ENCODE measurements at places on chromosomes 4 and X. TPM values are rescaled to one million over a fixed set of nuclear protein-coding genes. Genes with fewer than 3 reads are reported as not detected.
A peak's percentile ranks its signal among the peaks of the same experiment; 100 is the strongest.

- DNase-seq: no peak
Observed at GRCh38 chr4:143642611-143643010, 57.9 kb downstream of the FREM3 start.

- DNase-seq: no peak
Observed at GRCh38 chr4:172654457-172654856, 514.2 kb upstream of the GALNT7 start.

DNA sequence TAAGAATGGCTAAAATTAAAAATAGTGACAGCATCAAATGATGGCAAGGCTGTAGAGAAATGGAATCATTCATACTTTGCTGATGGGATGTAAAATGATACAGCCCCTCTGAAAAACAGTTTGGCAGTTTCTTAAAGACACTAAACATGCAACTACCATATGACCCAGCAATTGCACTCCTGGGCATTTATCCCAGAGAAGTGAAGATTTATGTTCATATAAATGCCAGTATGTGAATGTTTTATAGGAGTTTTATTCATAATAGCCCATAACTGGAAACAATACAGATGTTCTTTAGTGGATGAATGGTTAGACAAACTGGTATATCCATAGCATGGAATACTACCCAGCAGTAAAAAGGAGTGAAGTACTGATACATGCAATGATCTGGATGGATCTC lies 43.3 kb downstream of the REPS2 start:
- no peak for DNase-seq

DNA sequence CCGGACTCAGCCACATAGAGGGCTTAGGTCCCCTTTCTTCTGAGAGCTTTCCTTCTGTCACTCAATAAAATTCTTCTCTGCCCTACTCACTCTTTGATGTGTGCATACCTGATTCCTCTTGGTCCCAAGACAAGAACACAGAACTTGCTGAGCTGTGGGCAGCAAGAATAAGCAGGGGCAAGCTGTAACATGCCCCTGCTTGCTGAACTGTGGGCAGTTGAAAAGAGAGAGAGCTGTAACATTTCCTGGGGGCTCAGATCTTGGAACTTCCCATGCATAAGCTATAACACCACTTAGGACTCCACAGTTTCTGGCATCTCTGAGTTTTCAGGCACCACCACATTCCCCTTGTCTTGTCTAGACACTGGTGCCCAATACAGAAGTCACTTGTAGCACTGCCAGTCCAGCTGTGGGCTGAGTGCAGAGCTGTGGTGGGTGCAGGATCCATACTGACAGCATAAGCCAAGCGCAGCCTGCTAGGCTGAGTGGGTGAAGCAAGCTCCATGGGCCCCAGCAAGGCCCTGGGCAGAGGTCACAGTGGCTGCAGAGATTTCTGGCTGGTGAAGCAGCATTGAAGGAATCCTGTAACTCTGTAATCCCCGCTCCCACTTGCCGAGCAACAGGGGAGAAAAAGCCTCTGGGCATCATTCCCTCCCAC lies 241.2 kb downstream of the PCDH10 start:
- no peak for DNase-seq

DNA sequence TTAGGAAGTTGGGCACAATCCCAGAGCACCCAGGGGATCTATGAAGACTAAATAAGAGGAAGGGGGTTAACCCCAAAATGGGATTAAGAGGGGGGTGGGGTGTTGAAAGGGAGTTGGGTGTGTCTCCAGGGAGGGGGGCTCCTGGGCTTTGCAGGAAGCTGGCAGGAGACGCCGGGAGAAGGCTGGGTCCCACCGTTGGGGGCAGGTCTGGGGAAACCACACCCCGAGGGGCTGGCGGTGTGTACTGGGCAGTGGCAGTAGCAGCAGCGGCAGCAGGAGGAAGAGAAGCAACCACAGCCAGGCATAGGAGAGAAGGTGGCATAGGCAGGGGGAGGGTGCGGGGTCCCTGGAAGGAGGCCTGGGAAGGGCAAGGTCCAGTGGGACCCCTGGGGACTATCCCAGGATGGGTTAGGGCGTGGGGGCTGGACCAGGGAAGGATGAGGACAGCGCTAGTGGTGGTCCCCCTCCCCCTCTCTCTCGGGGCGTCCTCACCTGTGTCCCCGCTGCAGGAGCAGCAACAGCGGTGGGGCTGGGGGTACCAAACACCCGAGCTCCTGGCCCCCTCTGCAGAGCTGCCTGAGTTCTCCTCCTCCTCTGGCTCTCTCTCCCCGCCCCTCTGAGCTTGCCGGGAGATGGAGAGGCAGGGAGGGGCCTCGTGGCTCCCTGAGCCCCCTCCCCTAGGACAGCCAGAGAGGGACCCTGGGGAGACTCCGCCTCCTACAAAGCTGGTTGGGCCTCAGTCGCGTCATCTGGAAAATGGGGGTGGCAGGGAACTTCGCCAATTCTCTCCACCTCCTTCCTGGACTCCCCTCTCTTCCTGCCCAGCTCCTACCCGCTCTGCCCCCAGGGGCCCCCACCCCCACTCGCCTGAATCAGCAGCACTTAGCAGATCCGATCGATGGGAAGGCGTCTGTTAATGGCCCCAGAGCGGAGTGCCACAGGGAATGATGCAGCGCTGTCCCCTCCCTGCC lies at the start of gene KCND1:
Gene KCND1 (minus strand): TSS at position 596 of the 971 bp plus-strand sequence. CDS start 1,573 bp downstream, outside the sequence.
- peak; percentile 27 for DNase-seq

DNA sequence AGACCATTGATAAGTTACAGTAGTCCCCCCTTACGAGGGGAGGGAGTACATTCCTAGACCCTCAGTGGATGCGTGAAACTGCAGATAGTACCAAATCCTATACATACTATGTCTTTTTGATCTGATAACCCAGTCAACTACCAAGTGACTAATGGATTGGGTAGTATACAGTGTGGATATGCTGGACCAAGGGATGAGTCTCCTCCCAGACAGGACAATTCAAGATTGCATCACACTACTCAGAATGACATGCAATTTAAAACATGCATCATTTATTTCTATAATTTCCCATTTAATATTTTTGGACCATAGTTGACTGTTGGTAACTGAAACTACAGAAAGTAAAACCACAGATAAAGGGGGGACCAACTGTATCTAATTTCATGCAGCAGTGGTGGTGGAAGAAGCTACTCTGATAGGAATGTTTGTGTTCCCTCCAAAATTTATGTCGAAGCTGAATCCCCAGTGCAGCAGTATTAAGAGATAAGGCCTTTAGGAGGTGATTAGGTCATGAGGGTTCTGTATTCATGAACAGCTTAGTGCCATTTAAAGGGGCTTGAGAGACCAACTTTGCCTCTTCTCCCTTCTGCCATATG lies 11.9 kb downstream of the HADH start:
- no peak for DNase-seq

- DNase-seq: no peak
Observed at GRCh38 chr4:39525822-39526690, 1.2 kb downstream of the UGDH start.

DNA sequence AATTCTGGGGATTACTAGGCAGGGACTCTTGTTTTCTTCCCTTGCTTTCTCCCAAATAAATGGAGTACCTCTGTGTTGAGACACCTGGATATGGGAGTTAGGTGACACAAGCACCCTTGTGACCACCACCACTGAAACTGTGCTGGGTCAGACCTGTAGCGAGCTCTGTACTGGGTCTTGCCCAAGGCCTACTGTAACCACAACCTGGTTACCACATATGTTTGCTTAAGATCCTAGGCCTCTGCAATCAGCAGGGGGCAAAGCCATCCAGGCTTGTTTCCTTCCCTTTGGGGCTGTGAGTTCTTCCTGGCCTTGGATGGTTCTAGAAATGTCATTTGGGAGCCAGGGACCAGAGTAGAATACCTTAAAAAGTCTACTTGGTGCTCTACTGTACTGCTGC lies 49.4 kb downstream of the LPAR4 start:
- DNase-seq: no peak

DNA sequence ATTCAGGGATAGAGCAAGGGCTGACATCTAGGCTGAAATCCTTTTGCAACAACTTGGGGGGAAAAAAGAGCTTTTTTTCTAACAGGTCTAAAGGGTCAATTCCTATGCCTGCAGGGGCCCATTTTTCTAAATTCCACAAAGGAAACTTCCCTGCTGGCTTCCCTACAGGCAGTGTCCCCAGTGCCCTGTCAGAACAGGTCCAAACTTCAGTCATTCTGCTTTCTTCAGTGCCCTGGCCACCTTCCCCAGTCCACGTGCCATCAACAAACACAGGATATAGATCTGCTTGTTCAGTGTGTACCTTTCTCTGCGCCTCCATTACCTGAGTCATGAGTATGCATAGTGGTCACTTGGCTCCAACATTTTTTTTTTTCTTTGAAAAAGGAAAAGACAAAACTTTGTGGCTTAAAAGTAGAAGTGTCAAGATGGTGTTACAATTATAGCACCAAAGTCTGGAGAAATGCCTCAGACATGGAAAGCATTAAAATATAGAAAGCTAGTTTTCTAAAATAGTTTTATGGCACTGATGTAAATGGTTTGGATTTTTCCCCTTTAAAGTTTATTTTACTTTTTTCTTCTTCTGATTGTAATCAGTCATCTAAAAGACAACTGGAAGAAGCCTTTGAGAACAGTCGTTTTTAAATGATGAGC lies 84.0 kb upstream of the JADE1 start:
- no peak for DNase-seq

- DNase-seq: no peak
Observed at GRCh38 chr4:143819029-143819428, 86.3 kb downstream of the GYPE start.

- DNase-seq: no peak
Observed at GRCh38 chrX:113529426-113530013, 688.9 kb upstream of the AMOT start.

DNA sequence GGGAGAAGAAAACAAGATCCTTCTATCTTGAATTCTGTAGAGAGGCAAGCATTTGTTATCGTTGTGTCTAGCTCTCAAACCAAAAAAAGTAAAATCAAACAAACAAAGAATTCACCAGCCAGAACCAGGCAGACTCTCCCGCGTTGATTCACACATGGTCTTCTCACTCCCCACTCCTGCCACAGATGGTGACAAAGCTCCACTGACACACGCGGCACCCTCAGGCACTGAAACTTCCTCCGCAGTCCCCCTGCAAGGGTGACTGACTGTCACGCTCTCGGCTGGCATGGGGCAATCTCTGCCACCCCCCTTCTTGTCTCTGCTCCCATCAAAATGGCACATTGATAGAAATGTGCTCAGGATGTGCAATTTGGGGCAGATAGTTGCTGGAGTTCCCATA lies 304.9 kb downstream of the DHX15 start:
- no peak for DNase-seq

DNA sequence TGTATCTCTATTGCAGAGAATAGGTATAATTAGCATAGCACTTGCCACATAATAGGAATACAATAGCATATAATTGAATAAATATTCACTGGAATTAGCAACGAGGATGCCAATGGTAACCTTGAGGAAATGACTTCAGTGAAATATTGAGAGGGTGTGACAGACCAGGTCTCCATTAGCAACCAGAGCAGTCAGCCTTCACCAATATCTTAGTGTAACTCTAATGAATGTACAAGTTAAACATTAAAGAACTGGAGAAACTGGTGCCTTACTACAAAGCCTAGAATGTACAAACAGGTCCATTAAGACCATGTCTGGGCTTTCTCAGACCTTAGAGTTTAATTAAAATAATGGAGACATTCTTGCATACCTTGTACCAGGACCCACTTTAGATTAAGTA lies 143.0 kb downstream of the MAGEB17 start:
- DNase-seq: no peak

DNA sequence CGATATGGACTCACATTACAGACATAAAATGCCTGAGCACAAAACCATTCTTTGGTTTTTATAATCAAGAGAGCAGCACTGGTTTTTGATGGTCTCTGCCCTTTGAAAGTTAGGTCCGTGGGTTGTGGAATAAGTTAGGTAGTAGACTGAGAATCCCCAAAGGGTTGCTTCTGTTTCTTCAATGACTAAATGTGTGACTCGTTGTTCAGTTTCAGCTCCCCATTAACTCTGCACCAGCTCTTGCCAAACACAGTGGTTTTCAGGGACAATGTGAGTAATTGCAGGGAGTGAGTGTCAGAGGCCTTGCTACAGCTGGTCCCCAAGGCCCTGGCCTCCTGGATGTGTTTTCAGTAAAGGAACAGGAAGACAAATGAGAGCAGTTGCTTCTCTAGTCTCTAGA lies 24.8 kb downstream of the SMIM20 start:
- peak; percentile 42 for DNase-seq

- no peak for DNase-seq
Observed at GRCh38 chrX:39367416-39367815, 566.2 kb downstream of the MID1IP1 start.

DNA sequence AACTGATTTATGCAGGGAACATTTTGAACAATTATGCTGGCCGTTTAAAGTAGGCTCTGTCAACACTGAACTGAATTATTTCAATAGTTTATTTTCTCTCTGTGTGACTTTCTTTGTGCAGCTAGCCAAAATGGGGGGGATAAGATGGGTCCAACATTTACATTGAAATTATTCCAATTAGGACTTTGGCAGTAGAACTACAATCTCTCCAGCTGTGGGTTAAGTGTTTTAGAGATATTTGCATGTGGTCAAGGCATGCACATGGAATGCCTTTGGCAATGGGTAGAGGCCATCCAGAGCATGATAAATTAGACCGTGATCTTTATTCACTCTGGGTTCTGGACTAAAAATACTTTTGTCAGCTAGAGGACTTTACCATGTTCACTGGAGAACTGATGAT lies 107.9 kb upstream of the ELOVL6 start:
- DNase-seq: no peak

GRCh38 chrX:118654331-118654730 lies 73.1 kb upstream of the IL13RA1 start:
- no peak for DNase-seq

GRCh38 chr4:165297626-165298025 lies 29.8 kb upstream of the MSMO1 start:
- no peak for DNase-seq

GRCh38 chrX:70444326-70444945 lies at the start of gene DLG3:
Gene DLG3 (plus strand): TSS chrX:70444835. CDS start chrX:70445202, 367 bp downstream.
- no peak for DNase-seq

- DNase-seq: no peak
Observed at GRCh38 chr4:114997576-114998247, 115.7 kb downstream of the NDST4 start.

EXOC1L gene
- total RNA-seq: not detected

SRPX gene
- total RNA-seq: 55.9 TPM

NSUN7 gene
- 0.91 TPM for total RNA-seq

C4orf50 gene
- total RNA-seq: not detected

DUX4 gene
- total RNA-seq: not detected

ADD1 gene
- total RNA-seq: 212 TPM

EGF gene
- 13.0 TPM for total RNA-seq

IL2RG gene
- total RNA-seq: 0.99 TPM

TMEM156 gene
- not detected for total RNA-seq

HSPA4L gene
- total RNA-seq: 16.1 TPM

All from left ventricle myocardium inferior (tissue), 1 donor.